Fibroblast of mammary gland (primary cell): ENCODE measurements at places on chromosomes 7 and 10.

DNA sequence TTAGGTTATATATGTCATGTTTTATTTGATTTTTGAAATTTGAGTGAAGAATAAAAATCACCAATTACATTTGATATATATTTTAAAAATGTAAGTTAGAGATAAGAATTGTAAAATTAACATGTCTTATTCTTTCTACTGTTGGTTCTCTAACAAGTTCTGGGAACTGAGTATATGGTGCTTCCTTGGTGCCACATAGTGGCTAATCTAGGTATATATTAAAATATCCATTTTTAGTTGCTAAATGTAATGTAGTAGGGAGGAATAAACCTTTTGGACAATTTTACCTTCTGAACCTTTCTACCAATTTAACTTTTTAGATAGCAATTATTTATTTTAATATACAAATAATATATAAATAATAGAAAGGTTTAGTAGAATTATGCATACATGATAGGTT is 17.5 kb downstream of the CFAP69 start:
- DNase-seq = peak; percentile 67

GRCh38 chr7:58086871-58087535 is 637.0 kb downstream of the ZNF716 start:
- DNase-seq = no peak

DNA sequence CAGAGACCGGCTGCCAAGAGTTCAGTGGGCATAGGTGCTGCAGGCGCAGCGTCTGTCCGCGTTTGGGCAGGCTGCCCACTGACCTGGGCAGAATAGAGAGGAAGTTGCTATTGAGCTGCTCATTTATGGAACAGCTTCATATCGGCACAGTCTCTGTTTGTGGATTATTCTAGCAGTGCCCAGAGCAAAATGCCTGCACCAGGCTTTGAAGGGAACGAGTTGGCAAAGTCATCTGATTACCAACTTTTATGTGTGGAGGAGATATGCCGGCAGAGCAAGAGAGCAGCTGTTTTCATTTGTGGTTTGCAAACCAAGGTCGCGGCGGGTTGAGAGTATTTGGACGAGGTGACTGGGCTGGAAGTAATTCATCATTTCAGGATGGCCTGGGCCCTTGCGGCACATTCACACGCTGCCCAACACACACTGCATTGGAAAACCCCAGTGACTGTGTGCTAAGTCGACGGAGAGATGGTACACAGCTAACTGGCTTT is 228.5 kb downstream of the TCERG1L start:
- DNase-seq = no peak

DNA sequence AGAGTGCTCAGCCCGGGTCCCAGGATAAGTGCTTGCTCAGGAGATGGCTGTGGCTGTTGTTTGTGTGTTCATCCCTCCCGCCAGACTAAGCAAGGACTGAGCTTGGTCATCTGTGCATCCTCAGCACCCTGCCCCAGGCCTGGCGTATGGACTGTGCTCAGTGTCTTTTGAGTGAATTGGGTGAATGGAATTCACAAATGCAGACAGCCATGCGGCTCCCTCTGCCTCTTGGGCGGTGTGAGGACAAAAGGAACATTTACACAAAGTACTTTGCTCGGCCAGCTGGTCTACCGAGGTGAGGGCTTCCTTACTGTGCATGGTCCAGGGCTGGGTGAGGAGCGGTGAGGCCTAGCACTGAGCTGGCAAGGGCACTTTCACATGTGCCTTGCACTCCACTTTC is 120.2 kb downstream of the CDH23 start:
- DNase-seq = no peak

- DNase-seq = no peak
Measured at GRCh38 chr10:62790571-62790970, 13.9 kb upstream of the ADO start.

DNA sequence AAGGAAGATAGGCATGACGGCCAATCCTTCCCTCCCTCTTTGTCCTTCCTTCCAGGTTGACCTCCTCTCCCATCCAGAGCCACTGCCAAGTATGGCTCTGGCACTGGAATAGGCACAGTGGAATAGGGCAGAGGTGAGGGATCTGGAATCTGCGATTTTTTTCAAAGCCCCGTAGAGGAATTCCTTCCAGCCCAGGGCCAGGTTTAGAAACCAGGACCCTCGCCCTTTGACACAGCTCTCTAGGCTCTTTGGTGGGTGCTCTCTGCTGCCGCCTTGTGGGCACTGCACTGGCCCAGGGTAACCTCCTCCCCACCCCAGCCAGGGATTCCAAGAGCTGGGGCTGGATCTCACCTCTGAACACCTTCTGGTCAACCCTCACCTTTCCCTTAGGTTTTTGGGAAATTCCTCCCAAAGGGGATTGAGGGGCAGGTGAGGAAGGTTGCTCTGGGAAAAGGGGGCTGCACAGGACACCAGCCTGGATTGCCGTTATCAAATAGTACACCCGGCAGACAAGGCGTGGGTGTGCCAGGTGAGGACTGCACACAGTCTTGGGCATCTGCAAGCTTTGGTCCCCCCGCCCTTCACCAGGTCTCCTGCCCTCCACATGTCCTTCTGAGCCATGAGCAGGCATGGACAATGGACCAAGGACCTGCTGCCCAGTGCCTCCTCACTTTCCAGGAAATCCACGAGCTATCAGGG is 22.8 kb downstream of the C10orf105 start:
- DNase-seq = peak; percentile 20

GRCh38 chr10:130218936-130219335 is 82.7 kb downstream of the GLRX3 start:
- no peak for DNase-seq

DNA sequence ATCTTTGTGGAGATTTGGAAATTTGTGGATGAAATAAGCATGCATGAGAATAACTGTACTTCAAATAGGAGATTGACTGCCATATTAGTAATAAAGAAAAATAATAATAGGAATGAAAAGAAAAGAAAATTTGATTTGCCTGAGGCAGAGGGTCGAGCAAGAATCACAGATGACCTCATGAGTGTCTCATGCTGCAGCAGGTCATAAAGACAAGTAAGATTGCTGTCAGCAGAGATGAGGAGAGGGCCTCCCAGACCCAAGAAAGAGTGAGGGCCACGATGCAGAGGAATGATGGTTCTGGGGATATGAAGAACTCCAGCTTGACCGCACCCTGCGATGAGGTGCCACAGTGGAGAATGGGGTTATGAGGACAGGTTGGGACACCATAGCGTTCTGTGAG is 39.2 kb downstream of the TOMM7 start:
- DNase-seq = no peak

GRCh38 chr7:129367700-129368388 is 66.4 kb upstream of the STRIP2 start:
- DNase-seq = peak; percentile 67

GRCh38 chr7:1645071-1645409 is 25.0 kb upstream of the ELFN1 start:
- no peak for DNase-seq

DNA sequence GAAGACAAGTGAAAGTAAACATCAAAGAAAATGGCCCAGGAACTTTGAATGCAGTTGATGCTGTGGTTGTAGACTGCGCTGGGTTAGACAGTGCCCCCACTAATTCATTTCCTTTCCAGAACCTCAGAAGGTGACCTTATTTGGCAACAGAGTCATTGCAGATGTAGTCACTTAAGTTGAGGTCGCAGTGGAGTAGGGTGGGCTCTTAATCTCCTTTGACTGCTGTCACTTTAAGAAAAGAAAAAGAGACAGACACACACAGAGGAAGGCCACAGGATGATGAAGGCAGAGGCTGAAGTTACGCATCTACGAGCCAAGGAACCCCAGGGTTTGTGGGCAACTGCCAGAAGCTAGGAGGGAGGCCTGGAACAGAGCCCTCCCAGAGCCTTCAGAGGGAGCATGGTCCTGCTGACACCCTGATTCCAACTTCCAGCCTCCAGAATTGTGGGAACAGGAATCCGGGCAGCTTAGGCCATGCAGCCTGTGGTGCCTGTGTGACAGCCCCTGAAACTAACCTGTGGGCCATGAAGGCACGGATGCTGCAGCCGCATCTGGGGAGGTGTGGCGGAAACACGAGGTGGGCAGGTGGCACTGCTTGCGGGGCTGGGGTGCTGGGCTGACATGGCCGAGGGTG is 107.6 kb downstream of the PRKAG2 start:
- DNase-seq = no peak

GRCh38 chr10:24680647-24681524 is 42.8 kb downstream of the ARHGAP21 start:
- peak; percentile 57 for DNase-seq

- DNase-seq = no peak
Measured at GRCh38 chr7:55483046-55483445, 89.3 kb downstream of the VOPP1 start.

- DNase-seq = peak; percentile 46
Measured at GRCh38 chr10:31897506-31897905, 31.1 kb downstream of the ARHGAP12 start.

GRCh38 chr7:127485482-127485881 is 93.0 kb upstream of the ZNF800 start:
- no peak for DNase-seq

GRCh38 chr10:31242902-31243301 is 76.1 kb upstream of the ZEB1 start:
- peak; percentile 100 for DNase-seq

GRCh38 chr10:80165173-80165572 is 32.6 kb downstream of the PLAC9 start:
- peak; percentile 56 for DNase-seq
